Naive B cell (primary cell): ENCODE measurements at places on chromosomes 1 and 21. TPM values are rescaled to one million over a fixed set of nuclear protein-coding genes. Genes with fewer than 3 reads are reported as not detected.
A peak's percentile ranks its signal among the peaks of the same experiment; 100 is the strongest.

DNA sequence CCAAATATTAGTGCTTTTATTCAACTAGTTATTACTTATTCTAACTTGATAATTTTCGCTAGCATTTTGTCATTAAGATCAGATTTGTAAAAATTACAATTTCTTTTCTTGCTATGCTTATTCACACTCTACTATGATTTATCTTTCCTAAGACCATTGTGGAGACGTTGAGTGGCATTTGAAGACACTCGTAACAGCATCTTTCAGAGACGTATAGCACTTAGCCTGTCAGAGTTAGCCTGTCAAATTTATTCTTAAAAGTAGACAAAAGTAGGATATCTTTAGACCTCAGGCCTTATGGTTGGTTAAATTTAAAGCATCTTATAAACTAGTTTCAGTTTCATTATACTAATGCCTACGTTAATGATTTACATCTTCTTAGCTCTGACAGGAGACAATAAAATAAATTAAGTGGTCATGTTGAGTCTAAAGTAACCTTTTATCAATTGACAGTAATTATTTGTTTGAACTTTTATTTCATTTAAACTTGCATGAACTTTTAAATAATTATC, 1410.1 kb downstream of the MRPL39 start:
- no peak for DNase-seq

DNA sequence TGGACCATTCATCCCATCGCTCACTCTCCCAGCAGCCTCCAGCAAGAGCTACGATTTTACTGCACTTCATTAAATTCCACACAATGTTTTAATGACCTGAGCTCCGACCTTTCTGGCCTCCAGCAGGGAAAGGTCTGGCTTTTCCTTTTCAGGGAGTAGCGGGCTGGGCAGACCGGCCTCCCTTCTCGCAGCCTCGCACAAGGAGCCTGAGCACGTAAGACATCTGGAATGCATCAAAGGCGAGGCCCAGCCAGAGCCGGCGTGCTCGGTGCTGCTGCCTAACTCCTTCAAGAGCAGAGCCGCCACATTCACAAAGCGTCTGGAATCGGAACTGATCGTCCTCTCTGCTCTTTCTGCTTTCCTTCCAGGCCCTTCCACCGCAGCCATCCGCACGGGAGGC, 32.5 kb upstream of the FHAD1 start:
- DNase-seq, result no peak

DNA sequence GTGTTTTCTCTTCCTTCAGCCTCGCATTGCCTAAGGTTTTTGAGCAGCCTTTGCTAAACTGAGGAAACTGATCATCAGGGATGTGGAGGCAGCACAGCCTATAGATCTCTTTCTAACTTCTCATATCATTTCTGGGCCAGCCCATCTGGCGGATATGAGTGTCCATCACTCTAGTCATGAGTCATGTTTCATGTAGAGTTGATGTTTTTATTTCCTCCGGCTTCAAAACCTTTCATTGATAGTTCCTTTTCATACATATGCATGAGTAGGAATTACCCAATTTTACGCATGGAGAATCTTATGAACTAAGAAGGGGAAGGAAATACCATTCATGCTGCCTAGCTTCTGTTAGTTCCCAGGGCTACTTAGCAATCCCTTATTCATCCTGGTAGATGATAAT, 66.3 kb downstream of the SPATA46 start:
- no peak for DNase-seq

- peak; percentile 58 for DNase-seq
These were observed 40.0 kb upstream of the MAGOH start for GRCh38 chr1:53278298-53278725.

- no peak for DNase-seq
These were observed 8.5 kb upstream of the NID1 start for GRCh38 chr1:236073307-236073897.

Gene ORC1
- not detected for polyA plus RNA-seq

Gene NTNG1
- polyA plus RNA-seq, result not detected

Gene PLPPR5
- not detected for polyA plus RNA-seq

Gene SIK1
- 5.5 TPM for polyA plus RNA-seq

Gene L1TD1
- polyA plus RNA-seq, result not detected
